Right ventricle myocardium superior (tissue), 1 donor: ENCODE measurements at places on chromosomes 1 and 21. TPM values are rescaled to one million over a fixed set of nuclear protein-coding genes. Genes with fewer than 3 reads are reported as not detected.

FMO4 gene
- 3.8 TPM for total RNA-seq

- no peak for DNase-seq
Measured at GRCh38 chr1:118247593-118247992, 62.6 kb upstream of the SPAG17 start.

DNA sequence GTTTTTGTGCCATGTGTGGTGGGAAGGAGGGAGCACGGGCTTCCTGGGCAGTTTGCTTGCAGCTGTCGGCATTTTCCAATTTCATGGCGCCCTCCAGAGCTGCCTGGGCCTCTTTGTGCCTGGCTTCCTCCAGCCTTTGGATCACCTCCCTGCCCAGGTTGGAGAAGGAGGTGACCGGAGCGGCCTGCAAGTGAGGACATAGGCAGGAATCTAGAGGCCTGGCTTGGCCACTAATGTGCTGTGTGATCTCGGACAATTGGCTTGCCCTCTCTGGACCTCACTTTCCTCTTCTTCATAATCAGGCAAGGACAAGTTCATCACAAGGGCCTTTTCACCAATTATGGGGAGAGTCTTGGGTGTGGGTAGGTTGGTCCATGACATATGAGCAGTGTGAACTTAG lies 245.1 kb downstream of the MATN1 start:
- no peak for DNase-seq

SLAMF7 gene
- 0.16 TPM for total RNA-seq

GRCh38 chr1:226697929-226698544 lies 41.0 kb downstream of the ITPKB start:
- no peak for DNase-seq

S100A7 gene
- not detected for total RNA-seq

GRCh38 chr1:116067566-116067890 lies 43.7 kb upstream of the MAB21L3 start:
- DNase-seq: peak; percentile 50

DNA sequence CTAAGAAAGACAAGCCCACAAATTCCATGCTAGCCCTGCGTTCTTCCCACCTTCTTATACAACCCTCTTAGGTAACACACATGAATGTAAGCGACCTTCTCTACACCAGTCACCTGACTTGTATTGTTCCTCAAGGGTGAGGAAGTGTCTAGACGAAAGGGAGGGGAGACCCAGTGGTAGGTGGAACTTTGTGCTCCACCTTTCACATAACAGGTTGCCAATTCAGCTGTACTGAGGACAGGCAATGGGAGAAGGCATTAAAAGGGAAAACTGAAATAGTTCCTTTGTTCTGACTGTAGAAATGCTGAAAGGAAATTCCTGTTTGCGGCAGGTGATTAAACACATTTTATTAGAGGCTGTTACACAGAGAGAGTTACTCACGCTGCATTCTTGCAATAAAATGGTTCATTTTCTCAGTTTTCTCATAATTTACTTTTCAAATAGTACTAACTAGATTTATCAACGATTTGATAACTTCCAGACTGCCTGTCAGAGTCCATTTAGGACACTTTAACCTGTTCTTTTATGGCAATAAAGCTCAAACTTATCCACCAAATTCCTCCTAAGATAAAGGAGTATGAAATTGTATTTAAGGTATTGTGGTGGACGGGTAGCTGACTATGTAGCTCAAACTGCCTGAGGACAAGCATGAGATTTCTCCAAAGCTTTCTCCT lies 17.8 kb upstream of the CHRM3 start:
- no peak for DNase-seq

SLFNL1 gene
- total RNA-seq: 0.22 TPM

- DNase-seq: peak; percentile 82
Measured at GRCh38 chr1:201737352-201738060, 91.5 kb upstream of the IPO9 start.

ACP6 gene
- total RNA-seq: 9.1 TPM
